Stimulated activated CD8-positive, alpha-beta memory T cell treated with anti-CD3 and anti-CD28 coated beads, Interleukin-7, amount 100 ng/mL, for 24 hours (primary cell): ENCODE measurements at places on chromosomes 1 and 21.

- DNase-seq, result no peak
Measured at GRCh38 chr1:50717327-50717726, 242.7 kb downstream of the FAF1 start.

GRCh38 chr1:207822124-207822601 is 70.3 kb downstream of the CD46 start:
- DNase-seq, result no peak

GRCh38 chr1:218366322-218367052 is 21.4 kb downstream of the TGFB2 start:
- no peak for DNase-seq

DNA sequence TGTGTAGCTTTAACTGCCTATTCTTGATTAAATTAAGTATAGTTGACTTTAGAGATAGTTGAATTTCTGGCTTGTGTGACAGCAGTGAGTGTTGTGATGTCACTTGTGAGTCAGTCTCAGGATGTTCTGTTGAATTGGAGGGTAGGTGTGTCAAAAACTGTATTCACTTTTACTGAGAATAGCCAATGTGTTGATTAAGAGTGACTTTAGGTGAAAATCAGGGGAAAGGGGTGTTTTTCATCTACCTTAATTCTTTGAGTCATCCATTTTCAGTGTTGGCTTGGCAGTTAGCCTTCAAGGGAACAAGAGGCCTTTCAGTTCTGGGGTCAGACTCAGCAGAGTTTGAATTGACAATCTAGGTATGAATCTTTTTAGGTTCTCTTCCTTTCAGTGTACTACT is 75.9 kb downstream of the CDC14A start:
- DNase-seq, result no peak

GRCh38 chr1:26368006-26368405 is 4.5 kb downstream of the ZNF683 start:
- DNase-seq, result no peak

GRCh38 chr1:14891991-14892390 is 261.6 kb upstream of the TMEM51 start:
- no peak for DNase-seq

DNA sequence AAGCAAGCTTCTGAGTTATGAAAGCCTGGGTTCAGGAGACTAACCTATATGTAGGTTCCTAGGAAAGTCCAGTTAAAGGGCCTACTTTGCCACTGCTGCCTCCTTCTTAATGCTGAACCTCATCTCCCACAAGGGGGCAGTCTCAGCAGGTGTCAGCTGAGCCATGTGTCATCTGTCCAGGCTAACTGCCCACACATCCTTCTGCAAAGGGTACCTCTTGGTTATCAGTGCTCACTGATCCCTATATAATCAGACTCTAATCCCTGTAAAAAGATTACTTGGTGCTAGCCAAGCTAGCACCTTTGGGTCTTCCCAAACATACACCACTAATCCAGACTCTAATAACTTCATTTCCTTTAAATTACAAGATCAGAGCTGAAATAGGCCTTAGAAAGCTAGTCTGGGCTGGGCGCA is 9.0 kb downstream of the PRDX1 start:
- DNase-seq, result no peak

DNA sequence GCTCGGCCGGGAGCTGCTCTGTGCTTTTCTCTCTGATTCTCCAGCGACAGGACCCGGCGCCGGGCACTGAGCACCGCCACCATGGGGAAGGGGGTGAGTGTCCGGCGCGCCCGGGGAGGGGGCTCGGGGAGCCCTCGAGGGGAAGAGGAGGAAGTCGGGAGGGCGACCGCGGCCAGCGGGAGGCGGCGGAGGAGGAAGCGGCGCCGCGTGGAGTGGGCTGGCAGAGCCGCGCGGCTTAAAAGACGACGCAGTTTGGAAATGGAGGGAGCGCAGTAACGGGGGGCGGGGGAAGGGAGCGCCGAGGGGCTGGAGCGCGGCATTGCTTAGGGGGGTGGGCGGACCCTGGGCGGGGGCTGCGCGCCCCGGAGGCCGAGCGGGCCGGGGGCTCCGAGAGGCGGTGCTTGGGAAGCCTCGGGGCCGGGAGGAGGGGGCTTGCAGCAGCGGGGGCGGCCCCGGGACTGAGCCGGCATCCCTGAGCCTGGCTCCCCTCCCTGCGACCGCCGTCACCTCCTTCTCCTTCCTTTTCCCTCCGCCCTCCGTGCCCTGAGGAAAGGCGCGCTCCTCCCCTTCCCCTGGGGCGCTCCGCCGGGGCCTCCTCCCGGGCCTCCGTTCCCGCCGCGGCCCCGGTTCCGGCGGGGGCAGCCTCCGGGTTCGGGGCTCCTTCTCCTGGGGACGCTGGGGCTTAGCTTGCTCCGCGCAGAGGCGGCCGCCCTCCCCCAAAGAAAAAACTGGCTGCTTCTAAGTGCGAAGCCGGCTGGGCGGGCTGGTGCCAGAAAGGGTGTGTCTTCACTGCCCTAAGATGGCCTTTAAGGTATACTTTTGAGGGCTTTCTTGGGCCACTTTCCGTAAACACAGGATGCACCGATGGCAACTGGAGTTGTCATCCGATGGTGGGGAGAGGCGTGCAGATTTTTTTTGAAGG is 648 bp downstream of the ATP1A1 start:
- DNase-seq, result no peak
